Neural cell (in vitro differentiated cells): ENCODE measurements at places on chromosomes 12 and 14. TPM values are rescaled to one million over a fixed set of nuclear protein-coding genes. Genes with fewer than 3 reads are reported as not detected.

Gene OR6C6
- polyA plus RNA-seq: not detected in 2 replicates

Gene NGB
- polyA plus RNA-seq: 0.87 and 2.5 TPM in 2 replicates

Gene ADAM21
- 0.34 and 0.58 TPM in 2 replicates for polyA plus RNA-seq

Gene CSRP2
- 67.2 and 71.4 TPM in 2 replicates for polyA plus RNA-seq

Gene HSPB8
- not detected in 2 replicates for polyA plus RNA-seq
